Glutamatergic neuron (in vitro differentiated cells): ENCODE measurements at places on chromosomes 12 and 14. TPM values are rescaled to one million over a fixed set of nuclear protein-coding genes. Genes with fewer than 3 reads are reported as not detected.
A peak's percentile ranks its signal among the peaks of the same experiment; 100 is the strongest.

- no peak for DNase-seq
These were observed 77.6 kb downstream of the ZFP36L1 start for GRCh38 chr14:68714991-68715924.

DNA sequence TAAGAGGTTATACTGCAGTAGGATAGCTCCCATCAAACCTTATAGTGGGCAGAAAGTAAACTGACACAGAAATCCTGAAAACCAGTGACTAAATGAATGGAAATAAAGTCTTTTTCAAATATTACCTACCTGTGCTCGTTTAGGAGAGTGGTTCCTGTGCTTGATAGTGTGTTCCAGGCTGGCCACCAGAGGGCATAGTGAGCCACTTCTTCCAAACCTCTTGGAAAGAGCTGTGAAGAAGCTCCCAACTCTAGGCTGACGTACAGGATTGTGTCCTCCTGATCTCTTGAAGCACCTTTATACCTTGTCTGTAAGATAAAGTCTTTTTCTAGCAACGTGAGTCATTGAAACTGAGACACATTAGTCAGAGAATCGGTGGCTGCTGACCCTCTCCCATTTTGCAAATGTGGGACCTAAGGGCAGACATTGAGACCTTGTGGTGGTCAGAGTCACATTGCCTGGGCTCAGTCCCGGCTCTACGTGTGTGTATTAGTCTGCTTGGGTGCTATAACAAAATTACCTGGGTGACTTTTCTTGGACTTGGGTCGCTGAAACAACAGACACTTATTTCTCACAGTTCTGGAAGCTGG is 17.6 kb downstream of the TDP1 start:
- DNase-seq, result peak; percentile 82

DNA sequence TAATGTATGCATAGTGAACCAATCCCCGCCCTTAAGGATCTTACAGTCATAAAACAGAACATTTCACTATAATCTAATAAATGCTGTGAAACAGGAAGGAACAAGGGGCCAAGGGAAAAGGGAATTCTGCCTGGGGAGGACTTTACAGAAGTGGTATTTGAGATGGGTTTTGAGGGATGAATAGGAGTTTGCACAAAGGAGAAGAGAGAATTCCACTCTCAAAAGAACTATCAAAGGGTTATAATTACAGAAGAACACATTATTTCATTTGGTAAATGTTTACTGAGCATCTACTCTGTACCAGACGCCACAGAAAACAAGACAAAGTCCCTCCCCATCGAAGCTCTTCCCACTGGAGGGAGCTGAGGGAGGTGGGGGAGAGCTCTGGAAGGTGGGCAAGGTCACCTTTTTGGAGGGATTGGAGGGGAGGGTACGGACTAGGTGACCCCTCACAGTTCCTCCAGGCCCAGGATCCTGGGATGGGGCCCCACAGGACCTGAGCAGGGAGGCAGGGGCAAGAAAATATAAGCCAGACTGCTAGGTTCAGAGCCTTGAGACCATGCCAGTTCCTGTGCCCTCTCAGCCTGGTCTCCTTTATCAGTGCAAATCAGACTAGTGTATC is 24.5 kb downstream of the PHETA1 start:
- DNase-seq, result no peak

GRCh38 chr14:91035855-91036254 is 24.6 kb downstream of the RPS6KA5 start:
- no peak for DNase-seq

The B4GALNT3 gene
- total RNA-seq, result 3.3 TPM

DNA sequence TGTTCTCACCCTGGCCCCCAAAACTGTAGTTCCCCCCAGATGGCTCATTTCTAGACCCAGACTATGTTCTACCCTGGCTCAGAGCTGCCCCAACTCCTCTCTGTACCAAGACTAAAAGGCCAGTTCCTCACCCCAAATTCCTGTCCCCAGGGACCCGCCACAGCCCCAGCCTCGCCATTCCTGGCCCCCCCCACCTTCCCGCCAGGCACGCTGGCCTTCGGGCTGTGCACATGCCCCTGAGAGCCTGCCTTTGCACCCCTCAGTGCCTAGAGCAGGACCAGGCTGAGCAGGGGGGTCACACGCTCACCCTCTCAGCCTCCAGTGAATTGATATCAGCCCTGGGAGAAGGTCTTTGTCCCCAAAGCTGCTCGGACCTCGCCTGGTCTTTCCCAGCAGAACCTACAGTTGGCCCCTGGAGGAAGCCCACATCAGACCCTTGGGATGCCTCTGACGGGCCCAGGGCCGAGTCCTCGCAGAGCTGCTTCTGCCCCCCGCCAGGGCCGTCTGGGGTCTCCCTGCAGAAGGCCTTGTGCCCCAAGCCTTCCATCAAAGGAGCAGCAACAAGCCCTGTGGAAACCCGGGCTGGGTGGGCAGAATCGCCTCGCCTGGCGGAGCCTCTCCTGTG is 32.4 kb downstream of the BEGAIN start:
- no peak for DNase-seq

The ENDOU gene
- not detected for total RNA-seq

- no peak for DNase-seq
These were observed 571.4 kb upstream of the ATP2B1 start for GRCh38 chr12:90280033-90280432.

GRCh38 chr14:46248001-46248630 is 403.5 kb downstream of the RPL10L start:
- no peak for DNase-seq

- DNase-seq, result no peak
These were observed 513.8 kb downstream of the NRXN3 start for GRCh38 chr14:78683981-78684380.

The NR4A1 gene
- total RNA-seq, result 8.5 TPM

DNA sequence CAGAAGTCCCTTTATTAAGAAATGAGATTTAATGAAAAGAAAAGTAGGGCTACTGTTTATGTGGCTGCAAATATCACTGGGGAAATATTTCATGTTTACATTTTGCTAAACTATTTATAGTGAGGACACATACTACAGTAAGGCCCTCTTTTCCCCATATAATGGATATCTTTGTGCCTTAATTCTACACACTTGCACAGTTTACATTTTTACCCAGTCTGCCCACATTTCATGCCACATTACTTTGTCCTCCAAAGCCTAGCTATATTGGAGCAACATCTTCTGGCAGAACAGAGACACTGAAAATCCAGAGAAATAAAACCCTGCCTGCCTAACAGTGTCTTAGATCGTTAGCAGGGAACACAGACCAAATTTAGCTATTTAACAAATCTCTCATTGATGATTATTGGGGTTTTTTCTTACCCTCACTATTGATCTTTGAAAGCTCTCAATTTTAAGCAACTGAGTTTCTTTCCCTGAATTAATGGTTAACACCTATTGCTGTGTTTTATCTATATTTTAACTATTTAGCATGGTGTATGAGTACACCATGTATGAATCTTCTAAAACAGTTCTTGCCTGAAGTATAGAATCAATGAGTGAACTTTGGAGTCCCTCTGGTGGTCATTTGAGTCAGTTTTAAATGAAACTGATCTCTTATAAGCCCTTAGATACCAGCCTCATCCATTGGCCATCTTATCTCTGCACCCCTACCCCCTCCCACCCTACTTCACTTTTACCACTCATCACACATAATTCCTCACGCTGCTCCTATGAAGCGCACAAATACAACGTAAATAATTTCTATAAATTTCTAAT is 170.2 kb downstream of the BCAT1 start:
- no peak for DNase-seq

DNA sequence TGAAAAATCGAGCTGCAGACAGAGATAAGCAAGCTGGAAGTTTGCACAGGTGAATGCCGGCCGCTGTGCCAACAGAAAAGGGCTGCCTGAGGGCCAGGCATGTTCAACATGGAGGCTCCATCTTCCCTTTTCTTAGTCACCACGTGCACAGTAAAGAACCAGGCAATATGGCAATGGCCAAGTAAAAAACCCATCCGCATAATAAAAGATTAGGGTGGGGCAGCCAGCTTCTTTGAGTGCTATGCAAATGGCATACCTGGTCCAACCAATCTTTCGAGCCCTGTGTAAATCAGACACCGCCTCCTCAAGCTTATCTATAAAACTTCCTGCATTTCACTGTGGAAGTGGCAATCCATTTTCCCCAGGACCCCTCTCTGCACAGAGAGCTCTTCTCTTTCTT is 16.7 kb downstream of the PNP start:
- DNase-seq, result no peak

DNA sequence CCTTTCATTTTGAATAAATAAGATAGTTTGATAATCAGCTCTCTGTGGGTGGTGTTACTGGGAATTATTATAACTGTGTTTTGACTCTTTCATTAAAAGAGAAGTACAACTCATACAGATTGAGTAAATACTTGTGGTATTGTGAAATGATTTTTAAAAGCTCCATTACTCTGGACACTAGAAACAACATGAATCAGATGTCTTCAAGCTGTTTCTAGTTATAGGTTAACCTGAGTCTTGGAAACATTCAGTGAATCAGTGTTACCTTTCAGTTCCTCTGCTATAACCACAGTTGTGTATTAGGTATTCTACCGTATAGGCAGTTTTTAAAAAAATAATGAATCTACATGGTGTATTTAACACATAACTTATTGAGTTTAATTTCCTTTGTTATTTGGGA is 128.4 kb upstream of the SSTR1 start:
- no peak for DNase-seq

- peak; percentile 96 for DNase-seq
These were observed 96.4 kb downstream of the SCARB1 start for GRCh38 chr12:124767066-124767821.

The HSPB8 gene
- total RNA-seq, result 0.32 TPM

DNA sequence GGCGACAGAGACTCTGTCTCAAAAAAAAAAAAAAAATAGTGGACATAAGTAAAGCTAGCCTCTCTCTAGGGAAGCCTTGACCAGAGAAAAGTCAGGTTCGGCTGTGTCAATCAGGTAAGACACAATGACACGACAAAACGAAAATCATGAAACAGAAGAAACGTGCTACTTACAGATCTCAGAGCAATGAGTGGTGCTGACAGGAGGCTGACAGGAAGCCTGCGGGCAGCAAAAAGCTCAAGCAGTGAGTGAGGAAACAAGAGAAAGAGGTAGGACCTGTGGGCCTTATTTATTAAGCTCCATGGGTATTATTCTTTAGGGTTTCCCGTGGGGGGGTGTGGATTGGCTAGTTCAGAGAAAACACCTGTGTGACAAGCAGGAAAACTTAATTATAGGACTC is 363.1 kb downstream of the KCNH5 start:
- DNase-seq, result no peak

GRCh38 chr12:90945070-90945649 is 9.8 kb downstream of the CCER1 start:
- DNase-seq, result no peak

The KRT5 gene
- not detected for total RNA-seq

GRCh38 chr14:106395456-106396050 is 869.2 kb downstream of the TMEM121 start:
- no peak for DNase-seq

DNA sequence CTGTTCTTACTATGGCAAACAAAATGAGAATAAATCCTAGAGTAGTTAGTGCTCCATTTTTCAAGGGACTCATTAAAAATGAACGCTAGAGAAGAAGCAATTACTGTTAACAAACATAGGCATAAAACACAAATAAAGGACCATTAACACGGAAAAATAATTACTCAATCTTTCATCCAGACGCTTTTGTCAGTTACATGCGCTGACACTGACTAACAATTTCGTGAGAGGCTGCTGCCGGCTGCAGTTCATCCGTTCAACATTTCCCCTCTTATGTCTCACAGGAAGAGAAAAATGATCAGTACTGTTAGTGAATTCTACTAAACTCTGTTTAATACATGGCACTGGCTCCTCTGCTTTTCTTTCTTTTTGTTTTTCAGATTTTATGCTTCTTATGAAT is 472.7 kb upstream of the FLRT2 start:
- DNase-seq, result no peak

The SERPINA10 gene
- total RNA-seq, result not detected

DNA sequence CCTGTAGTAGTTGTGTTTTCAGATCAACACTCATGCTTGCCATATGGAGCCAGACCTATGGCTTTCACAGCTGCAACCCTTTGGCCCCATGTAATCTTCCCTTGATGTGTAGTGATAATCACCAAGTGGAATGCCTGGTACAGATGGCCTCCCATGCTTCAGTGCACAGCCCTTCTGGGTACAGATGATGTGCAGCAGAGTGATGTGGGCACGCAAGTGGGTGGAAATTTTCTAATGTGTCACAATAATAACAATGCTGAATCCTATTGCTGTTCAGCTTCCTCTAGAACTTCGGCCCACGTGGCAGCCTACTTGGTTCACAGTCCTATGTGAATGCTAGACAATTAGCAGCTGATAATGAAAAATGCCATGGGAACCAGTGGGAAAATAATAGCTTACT is 188.1 kb downstream of the SNAPC1 start:
- peak; percentile 40 for DNase-seq

DNA sequence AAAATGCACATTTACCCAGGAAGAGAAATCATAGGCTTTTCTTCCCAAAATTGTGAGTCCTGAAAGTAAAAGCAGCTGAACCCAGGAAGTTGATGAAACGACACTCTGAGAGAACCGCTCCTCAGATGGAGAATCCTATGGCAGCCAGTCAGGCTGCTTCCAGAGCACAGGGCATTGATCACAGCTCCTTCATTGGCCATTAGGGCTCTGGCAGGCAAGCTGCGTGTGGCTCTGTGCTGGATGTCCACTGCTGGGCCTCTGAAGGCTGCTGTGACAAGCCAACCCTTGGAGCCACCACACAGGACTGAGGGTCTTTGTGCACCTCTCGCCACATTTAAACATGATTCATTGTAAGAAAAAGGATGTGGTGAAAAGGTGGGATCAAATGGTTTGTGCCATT is 89.4 kb downstream of the EXOC5 start:
- DNase-seq, result peak; percentile 14

DNA sequence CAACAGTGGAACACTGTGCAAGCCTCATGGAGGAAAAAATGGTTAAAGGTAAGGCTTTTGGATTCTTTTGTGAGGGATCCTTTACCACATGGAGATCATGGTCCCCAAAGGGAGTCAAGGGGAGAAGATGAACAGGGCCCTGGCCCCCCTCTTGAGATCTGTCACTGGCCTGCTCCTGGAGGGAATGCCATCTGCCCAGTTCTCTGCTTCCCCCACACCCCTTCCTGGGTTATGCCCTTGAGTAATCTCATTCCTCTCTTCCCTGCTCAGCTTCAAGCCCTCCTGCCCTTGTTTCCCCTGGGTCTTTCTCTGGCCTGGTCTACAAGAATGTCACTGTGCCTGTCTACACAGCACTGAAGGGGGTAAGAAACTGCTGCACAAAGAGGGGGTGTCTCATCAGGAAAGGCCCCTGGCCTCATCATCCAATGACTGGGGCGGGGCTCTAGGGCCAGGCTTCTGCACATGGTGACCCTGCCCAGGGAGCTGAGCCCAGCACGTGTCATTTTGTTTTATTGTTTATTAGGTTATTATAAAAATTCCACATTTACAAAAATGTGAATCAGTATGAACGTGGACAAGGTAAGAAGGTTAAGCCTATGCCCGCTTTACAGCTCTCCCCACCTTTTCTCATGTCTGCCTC is 30.3 kb downstream of the PIGH start:
- DNase-seq, result no peak
